Tibial nerve (tissue), 4 donors: ENCODE measurements at places on chromosomes 11 and 22.

DNA sequence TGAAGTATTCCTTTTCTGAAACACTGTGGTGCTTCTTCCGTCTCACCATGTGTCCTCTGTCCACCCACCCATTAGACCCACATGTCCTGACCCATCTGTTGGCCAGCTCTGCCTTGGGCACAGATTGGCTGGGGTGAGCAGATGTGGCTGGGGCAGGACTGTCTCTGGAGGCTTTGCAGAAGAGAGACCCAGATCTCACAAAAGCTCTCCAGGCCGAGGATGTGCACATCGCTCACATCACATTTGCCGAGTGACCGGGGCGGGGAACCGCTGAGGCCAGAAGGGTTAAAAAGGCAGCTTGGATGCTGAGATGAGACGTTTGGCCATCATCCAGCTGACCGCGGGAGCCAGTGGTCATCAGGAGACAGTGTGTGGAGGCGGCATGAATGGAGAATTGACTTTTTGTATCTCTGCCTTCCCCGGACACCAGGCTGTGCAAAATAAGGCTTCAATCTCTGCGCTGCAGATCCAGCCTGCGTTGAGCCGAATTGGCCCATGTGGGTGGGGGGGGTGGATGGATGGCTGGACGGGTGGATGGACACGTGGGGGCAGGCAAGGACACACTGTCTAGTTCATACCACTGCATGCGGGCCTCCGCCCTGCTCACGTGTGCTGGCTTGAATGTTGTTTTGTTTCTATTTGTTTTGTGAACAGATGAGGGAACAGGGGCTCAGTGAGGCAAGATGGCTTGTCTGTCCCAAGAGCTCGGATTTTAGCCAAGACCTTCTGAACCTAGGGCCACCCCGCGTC, 6.1 kb downstream of the IFITM10 start:
- DNase-seq: peak; percentile 46

DNA sequence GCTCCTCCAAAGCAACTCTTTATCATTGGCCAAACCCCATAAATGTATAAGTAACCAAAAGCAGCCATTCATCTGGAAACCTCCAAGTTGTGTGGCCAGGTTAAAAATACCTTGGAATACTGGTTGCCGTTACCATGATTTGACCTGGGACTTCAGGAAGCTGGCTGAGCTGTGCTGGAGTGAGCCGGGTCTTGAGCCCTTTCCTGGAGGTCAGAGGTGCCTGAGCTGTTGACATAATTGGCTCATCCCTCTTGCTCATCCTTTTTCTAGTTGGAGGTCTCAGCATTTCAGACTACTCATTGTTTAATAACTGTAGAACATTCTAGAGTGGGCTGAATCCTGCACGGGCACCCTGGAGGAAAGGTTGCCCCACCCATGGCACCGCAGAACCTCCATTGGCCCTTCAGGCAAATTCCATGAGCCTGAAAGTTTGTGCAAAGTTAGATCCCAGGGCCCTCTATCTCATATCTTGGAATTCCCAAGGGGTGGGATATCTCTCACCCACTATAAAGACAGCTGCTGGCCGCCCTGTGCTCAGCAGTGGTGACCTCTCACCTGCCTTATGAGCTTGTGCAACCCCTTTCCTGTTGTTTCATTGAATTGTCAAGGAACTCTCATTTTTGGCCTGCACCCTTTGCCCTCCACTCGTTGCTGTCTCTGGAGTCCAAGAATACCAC, 77.0 kb downstream of the C22orf31 start:
- DNase-seq: no peak

DNA sequence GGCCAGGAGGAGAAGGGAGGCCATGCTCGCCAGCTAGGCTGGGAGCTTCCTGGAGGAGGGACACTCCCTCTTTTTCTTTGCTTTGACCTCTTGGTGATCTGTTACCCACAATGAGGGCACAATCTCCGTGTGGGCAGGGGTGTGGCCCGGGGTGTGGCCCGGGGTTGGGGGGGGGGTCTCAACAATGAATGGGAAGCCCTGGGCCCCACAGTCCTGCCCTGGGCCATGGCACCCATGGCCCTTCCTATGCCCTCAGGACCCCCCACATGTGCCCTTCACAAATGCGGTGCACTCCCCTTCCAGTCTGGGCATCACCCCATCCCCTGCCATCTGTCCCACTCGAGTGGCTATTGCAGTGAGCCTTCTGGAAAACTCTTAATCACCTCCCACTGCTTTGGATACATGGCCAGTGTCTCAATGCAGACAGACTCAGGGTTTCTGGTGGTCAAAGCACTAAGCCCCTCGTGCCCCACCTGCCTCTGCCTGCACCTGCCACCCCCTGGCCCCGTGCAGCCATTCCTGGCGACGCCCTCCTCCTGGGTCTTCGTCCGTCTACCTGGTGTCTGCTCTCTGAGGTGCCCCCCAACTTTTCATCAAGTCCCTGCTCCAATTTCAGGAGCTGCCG, 611.3 kb downstream of the TBC1D22A start:
- DNase-seq: peak; percentile 3

DNA sequence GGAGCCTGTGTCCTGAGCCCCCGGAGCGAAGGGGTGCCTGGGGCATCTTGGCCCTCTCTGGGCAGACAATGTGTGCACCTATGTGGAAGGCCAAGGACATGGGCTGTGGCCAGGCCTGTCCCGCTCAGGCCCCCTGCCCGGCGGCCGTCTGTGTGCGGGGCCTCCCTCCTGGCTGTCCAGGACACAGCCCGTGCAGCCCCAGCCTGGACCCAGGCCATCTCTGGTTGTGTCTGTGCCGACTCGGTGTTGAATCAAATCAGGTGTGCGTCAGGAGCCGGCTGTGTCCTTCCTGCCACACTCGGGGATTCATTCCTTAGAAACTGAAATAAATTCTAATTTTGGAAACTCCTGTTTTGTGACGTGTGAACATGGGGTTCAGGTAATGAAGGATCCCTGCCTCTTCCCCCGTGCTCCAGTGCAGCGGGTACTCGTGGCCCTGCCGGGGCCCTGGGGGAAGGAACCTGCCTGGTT, 1.5 kb upstream of the SELENOO start:
- DNase-seq: no peak

DNA sequence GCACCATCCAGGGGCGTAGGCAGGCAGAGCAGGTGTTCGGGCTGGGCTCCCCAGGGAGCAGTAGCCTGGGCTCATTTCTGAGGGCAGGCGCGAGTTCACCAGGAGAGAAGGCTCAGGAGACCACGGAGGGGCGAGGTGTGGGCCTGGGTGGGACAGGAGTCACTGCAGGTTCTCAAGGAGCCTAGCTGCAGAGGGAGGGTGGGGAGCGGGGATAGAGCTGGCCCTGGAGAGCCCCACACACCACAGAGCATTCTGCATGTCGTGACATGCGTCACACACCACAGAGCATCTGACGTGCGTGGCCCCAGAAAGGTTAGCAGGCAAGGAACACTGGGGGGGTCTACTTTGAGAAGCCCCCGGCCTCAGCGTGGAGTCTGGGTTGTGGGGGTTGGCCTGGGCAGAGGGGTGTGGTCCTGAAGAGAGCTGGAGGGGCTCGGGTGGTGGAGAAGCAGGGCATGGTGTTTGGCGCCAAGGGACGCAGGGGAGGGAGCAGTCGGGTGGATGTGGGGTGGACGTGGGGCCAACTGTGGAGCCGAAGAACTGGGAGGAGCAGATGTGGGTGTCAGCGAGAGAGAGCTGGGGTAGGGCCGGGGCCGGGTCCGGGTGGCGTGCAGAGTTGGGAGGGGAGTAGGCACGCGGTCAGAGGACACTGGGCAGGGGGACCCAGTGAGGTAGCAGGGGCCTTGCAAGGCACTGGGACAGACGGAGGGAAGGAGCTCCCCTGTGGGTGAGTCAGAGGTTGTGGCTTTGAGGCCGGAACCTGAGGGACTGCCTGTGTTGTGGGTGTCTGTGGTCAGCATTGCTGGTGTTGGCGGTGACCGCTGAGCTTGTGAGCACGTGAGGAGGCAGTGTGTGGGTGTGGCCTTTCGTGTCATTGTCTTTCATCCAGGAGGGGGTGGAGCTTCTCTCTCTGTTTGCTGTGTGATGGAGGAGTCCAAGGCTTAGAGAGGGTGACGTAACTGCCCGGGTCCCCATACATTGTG, 25.5 kb downstream of the CTTN start:
- DNase-seq: no peak
